AG04449 (cell line): ENCODE measurements at places on chromosomes 2 and 18.

DNA sequence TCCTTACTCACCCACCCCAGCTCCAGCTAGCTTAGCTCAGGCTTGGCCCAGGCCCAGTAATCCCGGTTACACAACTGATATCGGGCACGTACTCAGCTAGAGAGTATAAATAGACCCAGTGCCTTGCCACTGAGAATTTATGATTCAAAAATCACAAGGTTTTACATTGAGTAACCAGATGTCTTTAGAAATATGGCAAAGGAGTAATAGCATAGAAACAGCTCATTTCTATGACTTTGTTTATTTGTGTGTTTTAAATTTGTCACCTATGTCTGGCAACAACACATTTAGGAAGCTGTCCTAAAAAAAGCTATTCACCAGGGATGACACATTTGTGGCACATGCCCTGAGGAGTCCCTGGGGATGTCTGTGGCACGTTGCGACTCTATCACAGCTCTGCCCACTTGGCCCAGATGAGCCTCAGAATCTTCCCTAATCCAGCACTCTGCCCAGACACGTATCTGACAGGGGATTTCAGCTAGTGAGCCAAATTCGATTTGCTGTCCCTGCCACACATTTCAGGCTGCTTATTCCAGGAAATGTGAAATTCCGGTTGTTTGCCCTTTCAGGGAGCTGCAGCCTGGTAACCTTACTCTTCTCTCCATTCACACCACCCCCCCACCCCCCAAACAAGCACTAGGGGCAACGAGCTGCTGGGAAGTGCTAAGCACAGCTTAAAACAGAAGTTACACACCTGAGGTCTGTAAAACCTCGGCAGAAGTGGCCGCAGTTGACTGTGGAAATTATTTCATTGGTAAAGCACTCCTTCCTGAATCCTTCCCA, 85.4 kb upstream of the ZCCHC2 start:
- no peak for DNase-seq

DNA sequence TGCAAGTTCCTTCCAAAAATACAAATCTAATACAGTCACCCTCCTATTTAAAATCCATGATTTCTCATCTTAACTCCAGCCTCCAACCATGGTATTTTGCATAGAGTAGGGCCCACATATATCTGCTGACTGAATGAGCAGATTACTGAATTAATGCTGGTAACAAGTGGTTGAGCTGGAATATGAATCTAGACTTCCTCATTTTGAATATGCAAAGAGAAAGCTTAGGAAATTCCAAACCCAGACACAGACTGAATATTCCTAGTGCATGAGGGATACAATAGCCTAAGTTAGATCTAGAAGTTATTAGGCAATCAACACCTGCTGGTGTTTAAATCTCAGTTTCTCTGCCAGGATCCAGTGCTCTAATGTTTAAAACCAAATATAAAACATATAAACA, 215.1 kb upstream of the CYP26B1 start:
- no peak for DNase-seq

GRCh38 chr18:36298126-36298741, 721 bp downstream of the FHOD3 start:
- DNase-seq, result no peak

- no peak for DNase-seq
These were observed 647.9 kb downstream of the PLCL1 start for GRCh38 chr2:198452327-198452726.

- no peak for DNase-seq
These were observed 30.5 kb downstream of the SLC1A4 start for GRCh38 chr2:65019675-65020195.

DNA sequence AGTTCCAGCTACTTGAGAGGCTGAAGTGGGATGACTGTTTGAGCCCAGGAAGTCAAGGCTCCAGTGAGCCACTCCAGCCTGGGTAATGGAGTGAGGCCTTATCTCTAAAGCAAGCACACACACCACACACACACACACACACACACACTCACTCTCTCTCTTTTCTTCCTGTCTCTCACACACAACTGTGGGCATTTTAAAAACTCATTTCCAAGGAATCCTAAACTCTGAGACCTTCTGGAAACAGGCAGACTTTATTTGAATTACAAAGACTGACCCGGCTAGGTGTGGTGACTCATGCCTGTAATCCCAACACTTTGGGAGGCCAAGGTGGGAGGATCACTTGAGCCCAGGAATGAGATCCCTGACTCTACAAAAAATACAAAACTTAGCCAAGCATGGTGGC, 21.3 kb downstream of the WDSUB1 start:
- DNase-seq, result no peak

DNA sequence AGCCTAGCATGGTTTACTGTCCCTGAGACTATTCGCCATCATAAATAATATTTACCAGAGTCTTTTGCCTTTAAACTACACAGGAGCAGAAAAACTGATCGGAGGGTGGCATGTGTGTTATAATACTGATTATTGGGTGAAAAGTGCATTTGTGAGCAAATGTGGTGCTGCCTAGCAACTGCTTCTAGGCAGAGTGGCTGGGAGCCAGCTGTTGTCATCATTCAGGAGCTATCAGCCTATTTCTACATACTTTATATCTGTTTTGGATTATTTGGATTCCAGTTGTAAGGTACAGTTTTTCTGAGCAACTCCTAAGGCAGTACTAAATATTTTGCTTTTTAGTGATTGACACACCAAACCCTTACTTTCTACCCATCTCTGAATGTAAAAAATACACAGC, 75.0 kb upstream of the MSTN start:
- DNase-seq, result no peak

- DNase-seq, result no peak
These were observed 111.4 kb upstream of the TEX51 start for GRCh38 chr2:126787289-126787688.

GRCh38 chr2:22382479-22383169, 1002.4 kb upstream of the KLHL29 start:
- no peak for DNase-seq

- DNase-seq, result no peak
These were observed 28.1 kb downstream of the ARHGAP25 start for GRCh38 chr2:68762665-68763064.

DNA sequence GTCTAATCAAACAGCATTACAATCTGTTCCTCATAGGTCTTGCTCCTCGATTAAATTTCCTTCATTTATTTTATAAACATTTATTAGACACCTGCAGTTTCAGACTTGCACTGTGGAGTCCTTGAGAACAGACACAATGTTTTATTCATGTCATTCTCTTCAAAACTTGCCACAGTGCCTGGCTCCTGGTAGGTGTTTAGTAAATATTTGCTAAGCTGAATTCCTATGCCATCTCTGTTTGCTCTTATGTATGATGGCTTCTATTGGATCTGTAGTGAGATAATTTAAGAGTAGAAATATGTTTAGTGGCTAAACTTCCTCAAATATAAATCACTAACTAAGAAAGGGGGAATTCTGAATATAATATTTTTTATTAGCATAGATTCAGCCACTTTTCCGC, 61.4 kb downstream of the LRATD1 start:
- DNase-seq, result no peak

DNA sequence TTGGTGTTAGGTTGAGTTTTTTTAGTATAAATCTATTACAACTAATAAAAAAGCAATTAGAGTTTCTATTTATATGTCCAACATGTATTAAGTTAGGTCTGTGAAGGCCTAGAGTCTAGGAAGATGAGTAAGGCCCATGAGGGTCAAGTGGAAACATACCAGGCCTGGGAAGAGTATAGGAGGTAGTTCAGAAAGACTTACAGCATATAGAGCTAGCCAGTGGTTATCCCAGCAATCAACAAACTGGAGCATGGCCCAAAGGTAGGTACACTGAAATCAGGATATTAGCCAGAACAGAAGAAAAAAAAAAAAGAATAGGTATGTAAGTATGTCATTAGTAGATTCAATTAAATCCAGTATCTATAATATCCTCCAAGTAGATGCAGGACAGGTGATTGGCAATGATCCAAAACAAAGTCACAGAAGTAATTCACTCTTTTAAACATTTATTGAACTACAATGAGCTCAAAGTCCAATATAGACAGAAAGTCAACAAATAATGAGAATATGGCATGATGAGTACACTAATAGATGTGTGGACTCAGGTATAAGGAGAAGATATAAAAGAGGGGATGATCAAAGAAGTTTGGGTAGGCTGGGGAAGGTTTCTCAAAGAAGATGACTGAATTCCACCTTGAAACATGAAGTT, 70.3 kb downstream of the IKZF2 start:
- no peak for DNase-seq

DNA sequence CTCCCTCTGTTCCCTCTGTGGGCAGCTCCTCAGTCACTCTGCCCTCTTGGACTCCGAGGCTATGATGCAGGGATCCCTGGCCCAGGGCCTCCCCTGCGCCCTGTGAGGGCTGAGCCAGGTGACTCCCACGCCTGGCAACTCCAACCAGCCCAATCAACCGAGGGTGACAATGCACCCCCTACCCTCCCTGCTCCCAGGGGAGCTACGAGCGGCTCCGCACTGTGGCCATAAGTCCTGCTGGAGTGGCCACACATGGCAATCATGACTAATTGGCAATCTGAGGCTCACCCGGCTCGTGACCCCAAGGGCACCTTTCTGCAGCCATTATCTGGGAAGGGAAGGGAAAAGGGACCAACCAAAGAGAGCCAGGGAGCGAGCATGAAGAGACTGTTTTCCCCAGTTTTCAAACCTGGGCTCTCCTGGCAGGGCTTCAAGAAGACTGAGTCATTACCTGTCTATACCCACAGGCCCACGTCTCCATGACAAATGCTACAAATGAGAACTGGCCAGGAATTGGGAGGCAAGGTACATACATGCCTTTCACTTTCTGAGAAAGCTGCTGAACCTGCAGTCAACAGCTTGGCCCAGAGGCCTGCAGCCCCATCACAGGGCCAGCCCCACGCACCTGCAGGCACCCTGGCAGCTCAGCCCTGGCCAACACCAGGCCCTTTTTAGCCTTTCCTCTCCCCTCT, 45.1 kb downstream of the RPL31 start:
- no peak for DNase-seq

- DNase-seq, result no peak
These were observed 421.1 kb upstream of the SETBP1 start for GRCh38 chr18:44259610-44260009.

- DNase-seq, result no peak
These were observed 110.5 kb upstream of the SCG2 start for GRCh38 chr2:223712642-223713041.

DNA sequence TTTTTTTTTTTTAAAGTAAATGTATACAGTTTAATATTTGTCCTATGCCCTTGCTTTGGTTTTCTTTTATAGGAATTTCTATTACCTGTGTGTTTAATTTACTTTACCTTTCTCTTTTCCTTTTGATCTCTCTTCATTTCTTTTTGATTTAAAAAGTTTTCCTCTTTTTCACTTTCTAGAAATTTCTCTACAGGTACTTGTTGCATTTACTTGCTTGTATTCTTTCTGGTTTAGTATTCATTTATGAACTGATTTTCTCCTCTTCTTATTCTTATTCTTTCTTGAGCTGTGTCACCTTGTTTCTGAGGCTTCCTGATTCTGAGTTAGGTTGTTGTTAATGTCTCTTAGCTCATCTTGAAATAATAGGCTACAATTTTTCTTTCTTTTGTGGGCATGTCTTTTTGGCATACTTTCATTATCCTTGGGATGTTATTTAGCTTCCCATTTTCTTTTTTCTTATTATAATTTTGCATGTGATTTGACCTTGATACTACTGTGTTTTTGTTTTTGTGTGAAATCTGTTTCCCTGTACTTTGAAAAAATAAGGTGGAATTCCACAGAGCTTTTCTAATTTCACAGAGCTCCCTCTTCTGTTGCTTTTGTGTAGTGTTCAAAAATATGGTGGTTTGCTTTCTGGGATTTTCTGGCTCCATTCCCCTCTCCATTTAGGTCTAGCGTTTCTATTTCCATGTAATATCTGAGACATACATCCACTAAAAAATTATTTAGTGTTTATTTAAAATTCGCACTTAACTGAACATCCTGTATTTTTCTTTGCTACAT, 25.5 kb upstream of the ALMS1 start:
- no peak for DNase-seq

DNA sequence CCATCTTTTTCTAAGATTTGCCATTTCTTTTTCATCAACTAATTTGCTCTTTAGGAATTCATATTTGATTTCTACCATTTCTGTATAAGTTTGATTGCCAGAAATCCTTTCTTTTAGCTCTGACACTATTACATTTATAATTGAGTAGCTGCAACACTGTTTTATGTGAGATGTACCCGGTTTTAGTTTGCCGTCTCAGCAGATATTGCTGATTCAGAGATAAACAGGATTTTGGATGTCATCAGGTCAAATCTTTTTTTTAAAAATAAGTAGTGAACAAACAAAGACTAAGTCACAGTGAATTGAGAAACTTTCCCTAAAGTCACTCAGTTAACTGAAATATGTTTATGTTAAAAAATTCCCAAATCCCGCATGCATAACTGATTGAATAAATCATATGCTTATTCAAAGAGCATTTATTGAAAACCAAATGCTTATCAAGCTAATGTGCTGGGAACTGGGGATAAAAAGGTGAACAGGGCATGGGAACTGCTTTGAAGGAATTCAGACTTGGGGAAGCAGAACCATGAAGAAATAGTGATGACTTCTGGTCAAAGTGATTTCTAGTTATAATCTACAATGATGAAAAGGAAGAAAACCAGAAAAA, 19.5 kb upstream of the CCDC102B start:
- no peak for DNase-seq

- no peak for DNase-seq
These were observed 7.7 kb upstream of the SP140L start for GRCh38 chr2:230319211-230319862.

GRCh38 chr18:38243291-38243690, 677.7 kb upstream of the CELF4 start:
- no peak for DNase-seq

DNA sequence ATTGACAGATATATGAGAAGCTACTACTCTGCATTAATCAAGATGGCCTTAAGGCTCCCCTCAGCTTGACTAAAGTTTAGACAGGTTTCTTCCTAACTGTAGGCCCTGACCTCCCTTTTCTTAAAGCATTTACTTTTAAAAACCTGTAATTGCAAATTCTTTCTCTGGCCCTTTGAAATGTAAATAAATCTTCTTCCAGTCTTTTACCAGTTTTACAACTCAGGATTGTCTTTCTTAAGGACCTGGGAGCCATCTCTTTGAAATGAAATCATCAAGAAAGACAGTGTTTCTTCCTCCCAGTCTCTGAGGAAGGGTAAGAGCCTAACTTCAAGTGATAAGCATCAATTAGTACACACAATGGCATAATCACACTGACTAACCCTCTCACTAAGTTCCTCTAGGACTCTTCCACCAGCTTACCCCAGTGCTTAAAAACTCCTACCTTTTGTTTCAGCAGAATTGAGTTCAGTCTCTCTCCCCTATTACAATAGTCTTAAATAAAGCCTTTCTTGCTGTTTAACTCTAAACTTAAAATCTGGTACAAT, 58.7 kb upstream of the CDH20 start:
- no peak for DNase-seq

DNA sequence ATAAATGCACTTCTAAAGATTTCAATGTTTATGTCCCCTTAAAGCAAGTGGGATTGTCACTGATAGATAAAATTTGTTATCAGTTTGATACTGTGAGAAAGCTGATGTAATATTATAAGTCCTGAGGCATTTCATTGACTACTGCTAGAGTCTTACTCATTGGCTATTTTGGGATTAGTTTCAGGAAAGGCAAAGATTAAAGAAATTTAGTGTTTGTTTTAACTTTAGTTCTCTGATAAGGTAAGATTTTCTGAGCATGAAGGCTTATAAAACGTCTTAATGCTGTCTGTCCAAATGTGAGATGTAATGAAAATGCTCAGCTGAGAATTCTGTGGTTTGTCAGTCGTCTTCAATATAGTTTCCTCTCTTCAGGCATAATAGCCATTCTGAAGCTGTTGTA, 886.4 kb upstream of the CDH2 start:
- no peak for DNase-seq
